Suppressor macrophage (primary cell): ENCODE measurements at places on chromosomes 1 and 21.

DNA sequence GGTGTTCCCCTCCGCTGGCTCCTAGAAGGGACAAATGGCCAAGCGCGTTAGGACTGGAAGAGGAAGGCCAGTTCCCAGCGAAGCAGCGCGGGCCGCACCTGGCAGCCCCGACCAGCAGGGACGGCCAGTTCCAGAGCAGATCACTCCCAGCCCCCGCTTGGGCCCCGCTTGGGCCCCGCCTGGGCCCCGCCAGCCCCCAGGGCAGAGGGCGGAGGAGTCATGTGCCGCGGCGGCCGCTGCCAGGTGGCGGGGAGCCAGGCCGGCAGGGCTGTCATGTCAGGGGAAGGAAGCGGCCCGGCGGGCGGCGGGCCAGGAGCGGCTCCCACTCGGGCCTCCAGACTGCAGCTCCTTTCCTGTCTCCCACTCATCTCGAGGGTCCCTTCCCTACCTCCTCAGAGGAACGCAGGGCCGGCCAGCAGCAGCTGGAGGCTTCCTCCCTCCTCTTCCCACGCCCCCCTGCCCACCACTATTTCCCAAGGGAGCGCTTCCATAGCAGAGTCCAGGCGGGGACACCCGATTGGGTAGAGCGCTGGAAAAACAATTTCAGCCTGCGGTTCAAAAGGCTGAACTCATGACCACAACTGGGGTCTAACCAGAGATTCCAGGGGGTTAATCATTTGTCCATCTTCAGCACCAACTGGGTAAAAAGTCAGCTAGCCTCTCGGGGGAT is 16.5 kb downstream of the ZNF697 start:
- DNase-seq: peak; percentile 61

- no peak for DNase-seq
These were observed 620.8 kb downstream of the MATN1 start for GRCh38 chr1:30102605-30103004.

GRCh38 chr1:57500136-57500830 is 76.4 kb upstream of the DAB1 start:
- DNase-seq: no peak

DNA sequence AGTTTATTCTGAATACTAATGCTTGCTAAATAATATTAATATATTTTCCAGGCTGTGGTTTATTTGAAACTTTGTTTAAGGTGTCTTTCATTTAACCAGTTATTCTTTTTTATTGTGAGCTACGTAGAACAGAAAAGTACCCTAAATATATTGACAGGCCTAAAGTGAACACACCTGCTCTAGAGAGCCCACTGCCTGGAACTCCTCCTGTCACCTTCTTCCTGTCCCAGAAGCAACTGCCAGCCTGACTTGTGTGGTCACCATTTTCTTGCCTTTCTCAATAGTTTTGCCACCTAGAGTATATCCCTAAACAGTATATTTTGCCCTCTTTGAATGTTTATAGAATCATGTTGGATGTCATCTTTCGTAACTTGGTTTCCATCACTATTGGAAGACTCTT is 48.5 kb downstream of the SCCPDH start:
- DNase-seq: no peak
